ENCODE measurements at places on chromosomes 13 and 19.

GRCh38 chr13:66180836-66181235 lies 1049.3 kb downstream of the PCDH9 start:
- DNase-seq = no peak

DNA sequence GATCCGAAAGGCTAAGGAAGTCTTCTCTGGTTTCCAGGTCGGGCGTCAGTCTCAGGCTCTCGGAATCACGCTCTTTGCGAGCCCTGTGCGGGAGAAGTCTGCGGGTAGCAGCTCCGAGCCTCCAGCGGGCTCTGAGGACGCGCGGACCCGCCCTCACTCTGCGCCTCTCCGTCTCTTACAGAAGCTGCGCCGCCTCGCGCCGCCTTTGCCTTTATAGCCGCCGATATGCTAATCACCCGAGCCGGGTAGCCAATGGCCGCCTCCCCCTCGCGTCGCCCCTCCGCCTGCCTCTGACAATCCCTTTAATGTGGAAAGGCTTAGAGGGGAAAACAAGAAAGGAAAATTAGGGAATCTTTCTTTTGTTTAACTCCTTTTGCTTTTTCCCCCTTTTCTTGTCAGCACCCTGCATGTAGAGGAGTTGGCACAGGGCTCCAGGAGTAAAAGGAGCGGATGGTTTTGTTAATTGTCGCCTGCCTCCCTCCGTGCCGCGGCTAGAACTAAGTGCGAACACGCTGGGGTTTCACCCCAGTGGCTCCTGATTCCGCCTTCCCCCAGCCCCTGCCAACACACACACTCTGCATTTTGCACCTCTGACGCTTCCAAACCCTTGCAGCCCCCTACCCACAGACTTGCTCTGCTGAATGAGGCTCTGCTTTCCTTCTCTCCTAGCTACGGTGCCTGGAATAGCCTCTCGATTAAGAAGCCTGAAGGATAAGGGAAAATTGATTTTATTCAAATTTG lies at the start of gene PCDH8:
PCDH8 (minus strand) TSS at position 186 of the 741 bp plus-strand sequence. CDS start 204 bp downstream, outside the sequence.
- no peak for DNase-seq

DNA sequence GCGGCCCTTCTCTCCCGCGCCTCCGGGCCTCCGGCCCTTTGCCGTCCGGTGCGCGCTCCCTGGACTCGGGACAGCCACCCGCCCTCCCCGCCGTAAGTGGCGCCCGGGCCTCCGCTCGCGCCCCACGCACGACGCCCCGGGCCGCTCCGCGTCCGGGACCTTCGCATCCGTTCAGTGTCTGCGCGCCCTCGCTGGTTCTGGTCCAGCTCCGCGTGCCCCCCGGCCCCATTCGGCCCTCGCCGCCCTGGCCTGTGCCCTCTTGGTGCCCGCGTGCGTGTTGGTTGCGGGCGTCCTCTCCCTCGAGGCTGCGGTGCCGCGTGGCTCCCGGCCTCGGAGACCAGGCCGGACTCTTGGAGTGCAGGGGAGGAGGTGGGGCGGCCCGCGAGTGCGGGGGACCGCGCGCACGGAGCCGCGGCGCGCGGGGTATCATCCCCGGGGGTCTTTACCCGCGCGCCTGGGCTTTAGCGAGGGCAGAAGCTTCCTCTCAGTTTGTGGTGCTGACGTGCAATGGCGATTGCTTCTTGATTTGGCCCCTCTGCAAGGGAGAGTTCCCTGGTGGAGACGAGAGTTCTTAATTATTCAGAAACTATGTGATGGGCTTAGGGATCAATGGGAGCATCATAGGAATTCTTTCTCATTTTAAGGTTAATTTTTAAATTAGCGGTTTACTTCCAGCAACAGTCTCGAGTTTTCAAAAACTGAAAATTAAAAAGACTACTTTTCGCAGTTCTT lies 757 bp downstream of the WASF3 start:
- DNase-seq = no peak

- no peak for DNase-seq
Observed at GRCh38 chr19:40210889-40211288, 7.3 kb downstream of the TTC9B start.

GRCh38 chr19:2653710-2654707 lies 48.5 kb downstream of the GNG7 start:
- no peak for DNase-seq

DNA sequence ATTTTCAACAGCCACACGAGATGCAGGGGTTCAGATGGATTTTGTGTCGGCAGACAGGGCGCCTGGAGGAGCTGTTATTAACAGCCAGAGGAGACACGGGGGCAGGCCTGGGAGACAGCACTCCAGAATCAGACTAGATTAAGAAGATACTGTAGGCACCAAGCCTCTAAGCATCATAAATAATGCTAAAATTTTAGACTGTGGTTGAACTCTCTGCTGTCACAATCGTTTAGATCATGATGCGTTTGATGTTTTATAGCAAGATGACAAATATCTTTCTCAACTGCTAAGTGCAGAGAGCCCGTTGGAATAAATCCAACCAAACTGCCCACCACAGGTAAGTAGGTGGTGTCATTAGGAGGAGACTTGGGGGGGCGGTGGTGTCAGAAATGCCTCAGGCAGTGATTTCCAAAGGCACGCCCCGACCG lies 63.9 kb downstream of the CEBPG start:
- no peak for DNase-seq

DNA sequence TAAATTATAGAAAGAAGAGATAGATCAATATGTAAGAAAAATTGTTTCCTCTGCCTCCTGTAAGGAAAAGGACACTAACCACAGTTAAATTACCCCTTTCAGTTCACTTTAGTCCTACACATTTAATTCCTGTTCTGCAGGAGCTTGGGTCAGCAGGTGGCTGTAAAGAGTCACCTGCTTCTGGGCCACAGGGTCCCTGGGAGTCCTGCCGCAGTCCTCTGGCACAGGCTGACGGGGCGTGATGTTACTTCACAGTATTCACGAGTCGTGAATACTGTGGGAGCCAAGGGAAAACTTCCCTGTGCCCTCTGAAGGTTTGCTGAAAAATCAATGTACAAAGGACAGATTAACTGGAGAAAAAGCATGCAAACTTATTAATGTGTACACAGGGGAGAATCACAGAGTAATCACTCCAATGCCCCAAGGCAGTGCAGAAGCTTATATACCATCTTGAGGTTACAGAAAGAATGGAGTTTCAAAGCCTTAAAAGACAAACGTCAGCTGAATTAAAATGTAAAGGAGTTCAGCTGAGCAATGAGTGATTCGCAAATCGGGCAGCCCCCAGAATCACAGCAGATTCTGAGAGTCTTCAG lies 125.8 kb upstream of the TMTC4 start:
- DNase-seq = no peak

Data from activated naive CD4-positive, alpha-beta T cell (primary cell).